ENCODE measurements at places on chromosomes 5 and 9.

GRCh38 chr9:137078701-137079400 is 1.5 kb downstream of the UAP1L1 start:
- no peak for DNase-seq

DNA sequence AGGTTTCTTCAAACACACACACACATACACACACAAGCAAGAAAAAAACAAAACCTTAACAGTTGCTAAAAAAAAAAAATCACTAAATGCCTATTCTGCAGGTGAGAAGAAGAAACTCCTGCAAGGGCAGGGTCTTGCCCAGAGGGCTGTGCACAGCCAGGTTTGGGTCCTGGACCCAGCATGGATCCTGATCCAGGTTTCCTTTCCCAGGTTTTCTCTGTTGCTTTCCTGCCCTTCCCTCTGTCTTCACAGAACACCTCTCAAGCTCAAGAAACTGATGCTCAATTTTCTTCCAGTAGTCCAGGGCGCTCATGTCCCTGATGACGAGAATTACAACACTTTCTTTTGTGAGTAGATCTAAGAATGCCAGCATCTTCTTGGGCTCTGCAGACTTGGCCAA is 136.6 kb downstream of the PAX5 start:
- DNase-seq = no peak

- no peak for DNase-seq
Observed at GRCh38 chr5:116650544-116650943, 75.9 kb upstream of the SEMA6A start.

DNA sequence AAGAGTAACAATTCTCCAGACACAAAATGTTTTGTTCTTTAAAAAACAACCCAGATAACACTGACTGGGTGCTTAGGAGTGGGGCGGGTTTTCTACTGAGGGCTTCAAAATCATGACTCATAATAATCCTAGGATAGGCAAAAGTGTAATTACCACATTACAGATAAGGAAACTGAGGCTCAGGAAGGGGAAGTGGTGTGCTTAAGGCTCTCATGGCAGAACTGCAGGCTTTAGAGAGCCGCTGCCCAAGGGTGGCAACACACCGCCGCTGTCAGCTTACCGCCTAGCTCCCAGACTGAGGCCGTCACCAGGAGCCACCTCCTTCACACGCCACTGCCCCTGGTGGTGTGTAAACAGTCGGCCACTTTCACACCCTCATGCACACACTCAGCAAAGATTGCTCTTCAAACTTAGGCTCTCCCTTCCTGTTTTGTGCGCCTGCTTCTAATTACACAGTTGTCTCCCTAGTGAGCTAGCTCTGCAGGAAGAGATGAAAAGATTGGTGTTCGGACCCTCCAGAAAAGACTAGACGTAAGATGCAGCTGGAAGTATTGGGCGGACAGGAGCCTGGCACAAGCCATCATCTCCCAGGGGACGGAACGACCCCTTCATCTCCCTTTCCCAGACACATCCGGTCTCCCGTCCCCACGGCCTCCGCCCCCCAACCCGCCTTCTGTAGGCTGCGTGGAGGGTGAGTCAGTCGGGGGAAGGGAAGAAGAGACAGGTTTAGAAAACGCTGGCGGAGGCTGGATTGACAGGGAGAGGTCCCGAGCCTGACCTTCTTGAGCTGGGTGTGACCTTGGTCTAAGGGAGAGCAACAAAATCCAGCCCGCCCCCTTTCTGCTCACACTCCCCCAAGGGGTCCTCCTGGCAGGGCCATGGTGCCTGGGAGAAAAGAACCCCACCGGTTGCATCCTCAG is 162.7 kb downstream of the SYK start:
- no peak for DNase-seq

DNA sequence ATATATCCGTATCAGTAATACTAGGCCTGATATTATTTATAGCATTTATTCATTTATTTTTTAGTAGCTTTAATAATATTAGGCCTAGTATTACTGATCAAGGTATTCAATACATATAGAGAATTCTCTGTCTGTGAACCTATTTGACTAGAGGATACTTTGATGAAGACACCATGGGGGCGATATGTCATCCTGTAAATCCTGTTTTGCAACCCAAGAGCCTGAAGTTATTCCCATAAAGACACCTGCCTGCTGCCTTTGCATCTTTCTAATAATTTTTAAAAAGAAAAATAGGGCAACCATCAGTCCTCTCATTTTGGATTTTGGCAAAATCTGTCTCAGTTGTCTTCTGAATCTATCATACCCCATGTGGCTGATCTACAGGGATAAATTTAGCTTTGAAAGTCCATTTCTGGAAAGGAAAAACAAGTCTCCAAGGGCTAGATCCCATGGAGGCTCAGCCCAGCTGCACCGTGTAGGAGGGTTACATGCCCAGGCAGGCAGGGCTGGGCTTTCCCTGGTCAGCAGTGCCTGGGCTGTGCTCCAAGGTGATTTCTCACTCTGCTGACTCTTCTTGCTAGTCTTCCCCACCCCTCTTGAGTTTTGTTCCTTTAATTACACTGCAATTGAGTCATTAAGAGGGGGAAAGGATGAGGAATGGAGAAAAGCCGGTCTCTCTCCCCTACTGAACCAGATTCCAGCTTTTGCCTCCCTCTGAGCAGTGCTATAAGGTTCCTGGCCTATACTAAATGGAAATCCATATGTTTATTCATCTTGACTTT is 169.0 kb downstream of the TRIM32 start:
- DNase-seq = no peak

GRCh38 chr9:116155698-116156039 is 2.1 kb downstream of the PAPPA start:
- DNase-seq = no peak

DNA sequence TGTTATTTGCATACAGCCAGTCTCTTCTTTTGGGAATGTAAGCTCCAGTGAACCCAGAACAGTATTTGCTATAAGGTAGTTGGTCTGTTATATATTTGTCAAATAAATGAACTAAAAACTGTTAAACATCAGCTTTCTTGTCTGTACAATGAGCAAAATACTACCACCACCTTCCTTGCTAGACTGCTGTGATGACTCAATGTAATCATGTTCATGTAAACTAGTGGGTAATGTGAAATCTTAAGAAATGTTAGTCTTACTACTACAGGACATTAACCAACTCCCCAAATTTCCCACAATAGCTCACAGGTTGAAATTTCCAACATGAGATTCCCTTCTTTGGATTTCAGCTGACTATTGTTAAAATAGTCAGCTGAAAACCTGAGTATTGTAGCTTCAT is 176.1 kb downstream of the TRPM3 start:
- DNase-seq = no peak

DNA sequence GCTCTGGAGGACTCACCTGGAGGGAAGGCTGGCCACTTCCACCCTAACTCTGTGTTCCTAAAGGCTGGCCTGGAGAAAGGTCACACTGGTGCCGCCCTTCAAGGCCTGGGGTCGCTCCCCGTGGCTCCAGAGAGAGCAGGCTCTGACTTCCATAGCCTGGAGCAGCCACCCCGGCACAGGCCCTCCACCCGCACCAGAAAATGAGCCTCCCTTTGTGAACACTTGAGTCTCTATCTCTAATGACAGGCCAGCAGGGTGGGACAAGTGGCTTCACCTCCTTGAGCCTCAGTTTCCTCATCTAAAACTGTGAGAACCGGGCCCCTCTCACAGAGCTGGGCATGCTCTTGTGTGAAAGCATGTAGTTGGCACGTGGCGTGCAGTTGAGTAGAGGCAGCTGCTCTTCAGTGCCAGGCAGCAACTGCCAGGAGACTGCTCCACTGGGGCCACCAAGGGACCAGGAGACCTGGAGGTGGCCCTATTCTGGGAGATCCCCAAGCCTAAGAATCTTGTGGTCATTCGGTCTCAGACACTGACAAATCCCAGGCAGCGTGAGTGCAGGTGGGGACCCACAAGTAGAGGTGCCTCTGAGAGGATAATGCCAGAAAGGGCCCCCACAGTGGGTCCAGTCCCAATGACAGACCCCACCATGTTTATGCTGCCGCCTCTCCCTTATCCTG is 56.7 kb upstream of the GARNL3 start:
- no peak for DNase-seq

DNA sequence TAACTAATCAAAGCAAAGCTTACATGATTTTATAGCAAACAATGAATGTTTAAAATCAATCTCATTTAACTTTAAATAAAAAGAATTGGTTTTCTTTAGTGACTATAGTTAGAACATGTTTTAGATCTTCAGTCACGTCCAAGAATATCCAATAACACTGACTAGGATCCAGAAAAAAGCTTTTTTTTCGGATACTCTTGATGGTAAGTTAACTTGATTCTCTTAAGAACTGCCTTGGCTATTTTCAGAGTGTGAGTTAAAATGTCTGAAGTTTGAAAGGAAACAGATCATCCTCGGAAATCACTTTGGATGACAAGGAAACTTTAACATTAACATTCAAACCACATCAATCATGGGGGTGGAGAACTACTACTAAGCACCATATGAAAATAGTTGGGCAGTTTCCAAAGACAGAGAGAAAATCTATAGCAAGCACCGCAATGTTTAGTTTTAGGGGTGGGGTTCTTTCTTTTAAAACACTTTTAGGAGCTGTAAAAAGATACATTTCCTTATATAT is 83.7 kb upstream of the SLC27A6 start:
- no peak for DNase-seq

GRCh38 chr5:112653638-112654205 is 84.0 kb upstream of the APC start:
- no peak for DNase-seq

DNA sequence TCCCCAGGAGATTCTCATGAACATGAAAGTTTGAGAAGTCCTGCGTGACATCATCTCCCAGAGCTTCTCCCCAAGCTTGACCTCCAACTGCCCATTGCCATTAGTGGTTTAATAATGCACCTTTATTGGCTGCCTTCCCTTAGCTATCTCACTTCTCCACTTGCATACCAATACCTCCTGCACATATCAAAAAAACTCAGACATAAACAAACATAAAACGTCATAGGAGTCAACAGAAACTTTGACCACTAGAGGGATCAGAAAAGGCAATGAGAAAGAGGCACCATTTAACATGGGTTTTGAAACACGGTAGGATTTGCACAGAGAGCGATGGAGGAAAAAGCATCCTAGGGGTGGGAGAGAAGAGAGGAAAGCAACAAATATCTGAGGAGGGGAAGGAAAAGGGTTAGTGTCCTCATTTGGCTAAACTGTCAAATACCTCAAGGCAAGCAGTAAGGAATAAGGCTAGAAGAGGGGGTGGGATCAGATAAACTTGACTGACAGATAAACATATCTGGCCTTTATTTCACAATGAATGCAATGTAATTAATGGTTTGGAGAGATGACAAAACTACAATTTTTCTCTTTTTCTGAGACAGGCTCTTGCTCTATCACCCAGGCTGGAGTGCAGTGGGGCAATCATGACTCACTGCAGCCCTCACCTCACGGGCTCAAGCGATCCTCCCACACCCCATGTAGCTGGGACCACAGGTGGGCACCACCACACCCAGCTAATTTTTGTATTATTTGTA is 27.0 kb downstream of the GNAQ start:
- DNase-seq = no peak

- no peak for DNase-seq
Observed at GRCh38 chr9:13957089-13957488, 356.9 kb downstream of the NFIB start.

DNA sequence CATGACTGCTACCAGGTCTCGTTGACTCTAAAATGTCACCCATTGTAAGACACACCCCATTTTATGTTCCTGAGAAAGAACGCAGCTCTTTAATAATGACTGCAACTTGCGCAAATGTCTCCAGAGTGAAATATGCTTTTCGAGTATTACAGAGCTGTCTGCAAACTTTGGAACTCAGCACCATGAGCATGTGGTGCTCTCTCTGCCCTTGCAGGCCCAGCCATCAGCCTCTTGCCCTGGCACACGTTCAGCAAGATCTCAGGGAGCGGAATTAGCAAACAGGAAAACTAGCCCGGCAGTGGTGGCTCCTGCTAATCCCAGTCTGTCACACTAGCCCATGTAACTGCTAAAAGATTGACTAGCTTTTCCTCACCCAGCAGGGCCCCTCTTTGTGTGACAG is 114.5 kb upstream of the SLC1A3 start:
- DNase-seq = no peak

GRCh38 chr9:98432134-98432533 is 176.7 kb upstream of the TBC1D2 start:
- no peak for DNase-seq

DNA sequence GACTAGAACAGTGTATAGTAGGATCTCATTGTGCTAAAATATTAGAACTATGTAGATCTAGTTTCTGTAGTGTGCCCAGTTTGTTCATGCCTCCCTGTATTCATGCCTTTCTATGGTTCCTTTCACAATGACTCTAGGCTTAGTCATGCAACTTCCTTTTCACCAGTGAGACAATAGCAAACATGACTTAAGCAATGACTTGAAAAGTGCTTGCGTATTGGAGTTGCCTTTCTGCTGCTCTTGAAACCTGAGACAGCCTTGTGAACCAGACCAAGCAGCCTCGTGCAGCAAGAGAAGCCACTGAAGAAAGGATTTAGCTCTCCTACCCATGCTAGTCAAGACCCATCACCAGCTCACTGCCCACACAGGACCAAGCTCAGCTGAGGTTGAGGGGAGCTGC is 294.5 kb upstream of the TAS2R1 start:
- no peak for DNase-seq

Data from stimulated activated CD4-positive, alpha-beta T cell treated with anti-CD3 and anti-CD28 coated beads, Interleukin-1b, Interleukin-23, amount 100 ng/mL, for 4 hours (primary cell).